Lower leg skin (tissue), 4 donors: ENCODE measurements at places on chromosomes 3 and 15.
A peak's percentile ranks its signal among the peaks of the same experiment; 100 is the strongest.

GRCh38 chr3:87186608-87187159, 40.4 kb upstream of the CHMP2B start:
- no peak for DNase-seq

- DNase-seq, result no peak
Observed at GRCh38 chr3:26472345-26472744, 150.2 kb upstream of the LRRC3B start.

- DNase-seq, result no peak
Observed at GRCh38 chr15:77538027-77538451, 94.7 kb downstream of the LINGO1 start.

DNA sequence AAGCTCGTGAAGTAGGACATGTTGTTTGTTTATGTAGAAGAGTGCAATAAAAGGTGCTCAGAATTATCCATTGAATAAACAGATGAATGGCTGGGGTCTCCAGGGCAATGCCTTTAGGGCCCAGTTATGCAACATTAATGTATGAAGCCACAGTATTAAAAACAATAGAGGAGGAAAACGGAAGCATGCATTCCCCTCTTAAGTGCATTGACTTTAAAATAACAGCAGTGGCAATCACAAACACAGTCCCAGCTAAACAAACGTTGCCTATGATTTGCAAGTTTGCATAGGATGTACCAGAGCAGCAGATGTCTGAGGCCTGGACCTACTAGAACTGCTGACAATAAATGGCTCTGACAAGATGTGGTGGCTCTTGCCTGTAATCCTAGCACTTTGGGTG, 60.6 kb upstream of the GCNT3 start:
- DNase-seq, result no peak

DNA sequence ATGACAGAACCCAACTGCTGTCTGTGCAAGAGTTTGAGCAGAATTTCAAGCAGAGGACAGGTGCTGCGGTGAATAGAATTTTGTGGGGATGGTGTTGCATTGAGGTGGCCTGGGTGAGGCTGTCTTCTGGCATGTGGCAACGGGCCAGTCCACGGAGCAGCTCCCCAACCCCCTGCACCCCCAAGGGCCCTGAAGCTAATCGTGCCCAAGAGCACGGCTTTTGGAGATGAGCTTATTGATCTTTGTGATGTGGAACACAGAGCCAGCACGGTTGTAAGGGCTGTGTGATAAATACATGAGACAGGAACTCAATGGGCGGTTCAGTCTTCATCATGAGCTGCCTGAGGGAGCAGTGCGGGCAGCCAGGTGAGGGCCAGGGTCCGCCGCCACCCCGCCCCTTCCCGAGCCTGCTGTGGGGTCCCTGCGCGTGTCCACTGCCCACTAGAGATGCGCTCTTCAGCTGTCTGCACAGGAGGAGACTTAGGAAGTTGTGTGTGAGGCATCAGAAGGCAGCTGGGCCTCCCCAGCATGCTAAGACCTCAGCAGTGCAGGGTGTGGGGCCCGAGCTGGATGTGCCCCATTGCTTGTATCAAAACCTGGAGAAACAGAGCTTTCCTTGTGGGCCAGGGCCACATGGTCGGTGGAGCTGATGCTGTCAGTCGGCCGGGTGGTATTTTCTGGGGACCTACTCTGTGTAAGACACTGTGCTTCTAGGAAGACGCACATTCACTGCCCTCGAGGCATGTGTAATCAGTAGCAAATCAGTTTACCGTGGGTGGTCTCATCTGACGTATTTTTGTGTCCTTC, 90.5 kb downstream of the CHRNA7 start:
- no peak for DNase-seq

DNA sequence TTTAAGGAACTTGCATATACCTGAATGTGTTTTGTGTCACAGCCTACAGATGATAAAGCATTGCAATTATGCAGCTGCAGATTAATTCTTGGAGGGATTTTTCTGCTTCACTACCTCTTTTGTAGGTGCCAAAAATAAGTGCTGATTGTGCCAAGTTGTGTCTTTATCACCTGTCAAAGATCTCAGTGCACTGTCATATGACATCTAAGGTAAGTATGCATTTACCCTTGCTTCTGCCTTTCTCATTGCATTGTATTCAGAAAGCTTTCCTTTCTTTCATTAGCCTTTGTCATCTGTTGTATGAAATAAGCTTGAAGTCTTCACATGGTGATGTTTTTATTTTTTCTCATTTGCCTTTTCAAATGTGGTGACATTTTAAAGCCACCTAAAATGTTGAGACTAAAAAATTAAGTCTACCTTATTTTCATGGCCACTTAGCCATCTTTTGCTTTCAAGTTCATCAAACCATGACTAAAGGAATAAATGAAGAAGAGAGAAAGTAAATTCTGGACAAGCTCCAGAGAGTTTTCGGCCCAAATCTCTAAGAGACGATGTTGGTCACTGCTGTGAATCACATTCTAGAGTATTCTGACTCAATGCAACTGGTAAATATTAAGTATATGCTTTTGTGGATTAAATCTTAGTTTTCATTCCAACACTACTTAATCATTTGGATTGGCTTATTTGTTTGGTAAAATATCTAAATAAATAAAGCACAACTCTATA, 381.8 kb upstream of the EPHA3 start:
- no peak for DNase-seq

DNA sequence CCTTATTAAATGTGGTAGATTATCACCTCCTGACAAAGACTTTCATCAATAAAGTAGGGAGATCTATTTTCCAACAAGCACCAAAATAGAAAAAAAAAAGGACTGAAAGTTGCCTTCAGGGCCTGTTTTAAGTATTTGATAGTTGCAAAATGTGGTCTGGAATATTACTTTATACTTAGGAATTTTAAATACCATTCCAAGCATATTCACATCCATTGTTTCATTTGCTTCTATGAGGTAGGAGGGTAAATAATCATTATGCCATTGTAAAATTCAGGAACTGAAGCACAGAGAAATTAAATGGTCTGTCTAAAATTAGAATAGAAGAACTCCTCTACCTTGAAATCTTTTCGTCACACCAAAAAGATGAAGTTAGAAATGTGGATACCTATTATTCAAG, 110.0 kb downstream of the TMCC1 start:
- no peak for DNase-seq

DNA sequence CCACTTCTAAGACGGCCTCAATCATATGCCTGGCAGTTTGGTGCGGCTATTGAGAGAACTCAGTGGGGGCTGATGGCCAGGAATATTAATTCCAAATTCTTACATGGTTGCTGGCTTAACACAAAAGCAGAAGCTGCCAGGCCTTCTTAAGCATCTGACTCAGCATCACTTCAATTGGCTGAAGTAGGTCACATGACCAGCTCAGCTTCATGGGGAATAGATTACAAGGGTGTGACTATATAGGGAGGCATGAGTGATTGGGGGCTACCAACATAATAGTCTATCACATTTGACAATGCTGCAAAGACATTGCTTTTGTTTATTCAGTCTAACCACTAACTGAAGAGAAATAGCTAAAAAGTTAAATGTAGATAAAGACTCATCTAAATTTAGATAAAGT, 101.6 kb upstream of the ANKRD28 start:
- no peak for DNase-seq

GRCh38 chr15:70589221-70589620, 174.1 kb downstream of the UACA start:
- DNase-seq, result no peak

DNA sequence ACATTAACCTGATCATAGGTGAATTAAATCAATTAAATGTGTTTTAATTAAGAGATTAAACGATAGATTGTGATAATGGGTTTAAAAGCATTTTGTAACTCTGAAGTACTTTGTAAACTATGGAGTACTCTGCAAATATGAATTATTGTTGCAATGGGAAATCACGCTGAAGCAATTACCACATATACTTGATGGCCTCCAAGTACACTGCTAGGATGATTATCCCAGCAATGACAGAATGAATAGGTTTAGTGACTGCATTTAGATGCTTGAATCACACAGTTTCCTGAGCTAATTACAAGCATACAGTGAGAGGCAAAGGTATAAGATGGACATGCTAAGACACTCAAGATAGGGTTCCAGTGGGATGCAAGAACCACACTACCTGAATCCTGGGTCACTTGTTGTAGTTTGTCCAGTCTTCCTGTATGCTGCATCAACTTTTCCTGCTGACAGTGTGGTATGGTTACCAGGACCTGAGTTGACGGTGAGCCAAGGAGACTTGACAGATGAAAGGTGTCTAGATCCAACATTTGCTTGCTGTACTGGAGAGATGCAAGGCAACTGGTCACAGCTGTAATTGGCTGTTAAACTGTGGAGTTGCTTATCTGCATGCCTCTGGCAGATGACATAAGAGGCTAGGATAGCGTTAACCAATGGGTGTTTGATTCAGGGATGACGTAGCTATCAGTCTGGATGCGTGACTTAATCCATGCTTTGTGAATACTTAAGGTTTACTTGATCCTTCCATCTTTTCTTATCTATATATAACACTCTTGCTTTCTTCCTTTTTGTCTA, 38.0 kb downstream of the RNF13 start:
- no peak for DNase-seq

- DNase-seq, result no peak
Observed at GRCh38 chr15:40366457-40367370, 8.7 kb downstream of the DISP2 start.

DNA sequence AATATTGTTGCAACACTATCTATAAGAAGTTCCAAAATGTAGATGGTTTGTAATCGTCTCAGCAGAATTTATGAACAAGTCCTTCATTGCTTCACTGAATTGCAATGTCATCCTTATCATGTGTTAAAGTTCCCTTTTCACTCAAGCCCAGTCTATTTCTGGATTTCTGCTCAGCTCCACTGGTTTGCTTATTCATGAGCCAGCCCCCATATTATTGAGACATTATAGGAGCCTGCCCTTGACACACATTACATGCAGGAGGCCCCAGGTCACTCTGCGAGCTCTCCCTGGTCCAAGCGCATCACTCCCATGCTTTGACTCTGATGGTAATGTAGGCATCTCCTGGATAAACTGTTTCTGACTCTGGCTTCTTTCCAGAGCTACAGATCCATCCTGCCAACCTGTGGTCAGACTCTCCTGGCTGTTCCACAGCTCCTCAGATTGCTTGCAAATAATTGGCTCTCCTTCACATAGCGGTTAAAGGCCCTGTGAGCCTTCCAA, 56.9 kb downstream of the ABTB1 start:
- DNase-seq, result no peak

DNA sequence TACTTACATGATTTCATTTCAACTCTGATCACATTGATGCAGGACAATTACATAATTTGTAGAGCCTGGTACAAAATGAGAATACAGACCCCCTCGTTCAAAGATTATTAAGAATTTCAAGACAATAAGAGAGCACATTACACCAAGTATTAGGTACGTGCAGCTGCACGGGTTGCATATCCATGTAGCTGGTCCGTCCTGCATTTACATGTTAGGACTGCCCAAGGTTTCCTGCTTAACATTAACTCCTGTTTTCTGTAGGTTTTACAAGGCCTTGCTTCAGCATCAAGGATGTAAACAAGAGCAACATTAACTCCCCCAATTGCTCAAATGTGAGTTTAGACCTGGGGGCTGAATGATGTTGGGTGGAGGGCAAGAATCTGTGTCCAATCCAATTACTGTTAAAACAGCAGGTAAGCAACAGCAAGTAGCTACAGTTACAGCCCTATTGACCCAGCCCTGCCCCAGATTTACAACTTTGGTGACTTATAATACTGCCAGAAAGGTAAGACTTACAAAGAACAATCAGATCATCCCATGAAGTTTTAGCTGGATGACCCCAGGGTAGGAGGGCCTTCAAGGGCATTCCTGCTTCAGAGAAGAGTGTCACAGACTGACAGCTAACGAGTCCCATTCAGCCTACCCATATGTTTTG, 127.4 kb upstream of the PPP2R3A start:
- DNase-seq, result no peak

DNA sequence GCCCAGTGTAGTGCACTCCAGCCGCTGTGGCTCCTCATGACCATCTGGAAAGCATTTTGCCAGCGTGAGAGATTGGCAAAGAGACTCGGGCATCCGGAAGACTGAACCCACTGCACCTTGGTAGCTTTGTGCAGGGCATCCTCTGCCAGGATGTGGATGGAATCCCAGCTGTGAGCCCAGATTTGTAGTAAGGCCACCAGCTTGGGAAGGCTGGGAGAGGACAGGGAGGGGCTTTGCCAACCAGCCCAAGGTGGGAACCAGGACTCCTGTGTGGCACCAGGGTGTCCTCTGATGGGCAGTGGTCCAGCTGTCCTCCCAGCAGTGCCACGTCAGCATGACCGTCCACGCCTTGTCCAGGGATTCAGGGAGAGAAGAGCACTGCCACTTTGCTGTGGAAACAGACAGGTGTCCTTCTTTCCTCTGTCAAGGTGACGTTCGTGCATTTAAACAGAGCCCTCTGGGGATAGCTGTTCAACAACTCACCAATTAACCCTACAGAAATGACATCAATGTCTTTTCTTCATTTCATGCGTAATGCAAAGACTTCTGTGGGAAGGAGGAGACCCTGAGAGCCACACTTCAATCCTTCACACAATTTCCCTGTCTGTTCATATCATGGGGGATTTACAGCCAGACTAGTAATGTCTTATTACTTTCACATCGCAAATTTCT, 19.1 kb downstream of the KLF15 start:
- DNase-seq, result peak; percentile 66

- DNase-seq, result peak; percentile 78
Observed at GRCh38 chr3:16177962-16178627, 3.6 kb downstream of the GALNT15 start.

- DNase-seq, result no peak
Observed at GRCh38 chr3:129230311-129231019, 18.9 kb upstream of the COPG1 start.

DNA sequence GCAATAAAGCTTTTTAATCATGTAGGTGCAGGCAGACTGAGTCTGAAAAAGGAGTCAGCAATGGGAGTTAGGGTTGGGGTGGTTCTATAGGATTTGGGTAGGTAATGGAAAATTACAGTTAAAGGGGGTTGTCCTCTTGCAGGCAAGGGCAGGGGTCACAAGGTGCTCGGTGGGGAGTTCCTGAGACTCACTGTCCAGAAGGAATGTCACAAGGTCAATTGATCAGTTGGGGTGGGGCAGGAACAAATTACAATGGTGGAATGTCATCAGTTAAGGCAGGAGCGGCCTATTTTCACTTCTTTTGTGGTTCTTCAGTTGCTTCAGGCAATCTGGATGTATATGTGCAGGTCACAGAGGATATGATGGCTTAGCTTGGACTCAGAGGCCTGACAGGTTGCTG, 13.9 kb downstream of the CCR5AS start:
- no peak for DNase-seq

- no peak for DNase-seq
Observed at GRCh38 chr3:160225176-160226025, at the start of gene C3orf80. Gene C3orf80, plus strand, starts transcription at chr3:160225422. Its CDS starts 214 bp downstream, at chr3:160225636.

- no peak for DNase-seq
Observed at GRCh38 chr3:119562307-119562961, 3.0 kb upstream of the CD80 start.

GRCh38 chr3:10389995-10390394, 69.1 kb upstream of the SEC13 start:
- DNase-seq, result no peak

- no peak for DNase-seq
Observed at GRCh38 chr3:100606894-100607512, 2.4 kb upstream of the ADGRG7 start.
